Left ventricle myocardium inferior (tissue), 1 donor: ENCODE measurements at places on chromosomes 4 and X.

DNA sequence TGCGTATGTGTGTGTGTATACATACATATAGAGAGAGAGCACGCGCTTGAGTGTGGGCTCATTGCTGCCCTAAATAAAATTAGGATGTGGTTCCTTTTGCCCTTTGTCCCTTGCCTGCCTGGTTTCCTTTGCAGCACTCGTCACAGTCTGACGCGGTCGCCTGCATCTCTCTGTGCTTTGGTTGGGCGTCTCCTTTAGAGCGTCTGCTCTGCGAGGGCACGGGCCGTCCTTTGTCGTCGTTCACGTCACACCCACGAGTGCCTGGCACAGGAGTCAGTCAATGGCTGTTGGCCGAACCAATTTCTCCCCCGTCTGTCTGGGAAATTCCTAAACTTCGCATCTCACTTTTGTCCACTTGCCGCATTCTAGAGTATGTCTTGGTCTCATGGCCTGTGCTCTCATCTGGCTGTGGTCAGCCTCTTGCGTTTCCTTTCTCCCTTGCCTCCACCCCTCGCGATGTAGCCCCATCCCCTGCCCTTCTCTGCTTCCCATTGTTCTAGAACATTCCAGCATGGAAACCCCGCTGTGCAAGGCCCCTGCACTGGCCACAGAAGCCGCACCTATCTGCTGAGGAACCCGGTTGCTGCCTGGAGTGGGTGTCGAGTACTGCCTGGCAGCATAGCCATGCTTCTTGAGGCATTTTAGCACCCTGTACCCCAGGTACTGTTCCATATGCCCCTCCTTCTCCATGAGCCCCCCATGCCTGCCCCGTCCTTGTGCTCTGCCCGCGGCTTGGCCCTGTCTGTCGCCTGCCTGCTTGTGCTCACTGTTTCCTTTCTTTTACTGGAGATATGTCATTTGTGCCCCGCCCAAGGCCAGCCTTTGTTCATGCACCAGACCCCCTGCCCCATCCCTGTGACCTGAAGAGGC is 8.0 kb downstream of the MAEA start:
- no peak for DNase-seq

DNA sequence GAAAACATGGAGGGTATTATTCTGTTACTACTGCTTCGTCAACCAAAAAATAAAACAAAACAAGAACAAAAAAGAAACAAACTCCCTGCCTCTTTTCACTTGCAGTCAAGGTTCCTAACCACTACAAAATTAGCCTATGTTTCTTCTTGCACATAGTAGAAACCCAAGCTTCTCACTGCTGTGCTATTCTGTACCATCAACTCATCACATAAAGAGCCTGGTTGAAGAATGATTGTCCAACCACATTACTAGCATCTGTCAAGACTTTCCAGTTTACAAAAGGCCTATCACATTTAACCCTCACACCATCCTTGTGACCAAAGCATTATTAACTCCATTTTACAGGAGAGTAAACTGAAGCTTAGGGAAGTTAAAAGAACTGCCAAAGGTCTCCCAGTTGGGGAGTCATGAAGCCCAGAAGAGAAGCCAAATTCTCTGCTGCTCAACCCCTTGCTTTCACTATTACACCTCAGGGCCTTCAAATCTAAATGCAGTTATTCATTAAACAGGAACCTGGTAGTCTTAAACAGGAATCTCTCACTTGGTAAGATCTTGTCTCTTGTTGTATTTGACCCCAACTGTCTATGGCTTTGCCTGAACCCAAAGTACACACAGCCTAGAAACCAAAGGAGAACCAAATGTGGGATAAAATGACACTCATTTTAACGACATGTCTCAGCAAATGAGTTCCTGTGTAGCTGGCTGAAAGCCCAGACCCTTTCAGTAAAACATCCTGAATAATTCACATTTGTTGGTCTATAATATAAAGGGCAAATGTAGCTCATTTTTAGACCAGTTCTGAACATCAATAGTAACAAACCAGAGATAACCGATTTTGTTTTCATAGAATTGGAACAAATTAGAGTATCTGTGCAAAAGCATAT is 8.6 kb downstream of the F9 start:
- DNase-seq, result no peak

DNA sequence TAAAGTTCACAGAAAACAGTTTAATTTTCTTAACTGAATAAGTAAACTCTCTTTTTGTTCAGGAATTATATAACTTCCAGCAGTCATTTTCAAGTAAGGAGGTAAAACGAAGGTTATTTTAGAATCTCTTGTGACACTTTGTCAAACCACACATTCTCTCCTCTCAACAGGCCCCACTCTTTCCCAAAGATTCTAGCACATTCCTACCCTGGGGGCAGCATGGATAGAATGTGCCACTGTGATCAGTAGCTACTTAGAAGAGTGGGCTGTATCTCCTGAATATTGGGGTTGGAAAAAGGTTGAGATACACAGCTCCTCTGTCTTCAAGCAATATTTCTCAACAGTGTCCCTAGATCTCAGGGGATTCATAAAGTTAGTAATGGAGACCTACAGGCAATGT is 157.6 kb downstream of the EMCN start:
- no peak for DNase-seq

GRCh38 chrX:153641627-153642026 is 5.4 kb upstream of the DUSP9 start:
- DNase-seq, result no peak

GRCh38 chr4:176746846-176747245 is 45.9 kb downstream of the VEGFC start:
- DNase-seq, result no peak

- no peak for DNase-seq
These were observed 28.9 kb downstream of the PDK3 start for GRCh38 chrX:24493740-24494581.

GRCh38 chrX:7143941-7144525 is 3.5 kb upstream of the STS start:
- no peak for DNase-seq

GRCh38 chr4:175946472-175947116 is 119.0 kb upstream of the WDR17 start:
- no peak for DNase-seq

DNA sequence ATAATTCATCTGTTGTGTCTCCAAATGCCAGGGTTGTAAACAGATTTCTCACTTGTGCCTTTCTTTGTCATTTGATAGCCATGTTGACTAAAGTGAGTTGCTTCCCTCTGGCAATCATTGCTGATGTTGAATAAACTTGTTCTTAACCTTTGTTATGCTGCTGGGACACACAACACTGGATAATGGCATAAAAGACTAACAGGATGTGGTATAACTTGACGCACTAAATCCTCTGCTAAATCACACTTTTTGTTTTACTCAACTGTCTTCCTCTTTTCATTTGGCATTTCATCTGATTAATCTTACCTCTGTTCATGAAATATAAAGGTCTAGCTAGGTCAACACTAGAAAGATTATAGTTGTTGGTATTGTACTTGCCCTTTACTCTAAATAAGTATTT is 17.6 kb upstream of the CXCL5 start:
- no peak for DNase-seq

GRCh38 chrX:54825716-54826438 is 18.3 kb downstream of the MAGED2 start:
- no peak for DNase-seq

DNA sequence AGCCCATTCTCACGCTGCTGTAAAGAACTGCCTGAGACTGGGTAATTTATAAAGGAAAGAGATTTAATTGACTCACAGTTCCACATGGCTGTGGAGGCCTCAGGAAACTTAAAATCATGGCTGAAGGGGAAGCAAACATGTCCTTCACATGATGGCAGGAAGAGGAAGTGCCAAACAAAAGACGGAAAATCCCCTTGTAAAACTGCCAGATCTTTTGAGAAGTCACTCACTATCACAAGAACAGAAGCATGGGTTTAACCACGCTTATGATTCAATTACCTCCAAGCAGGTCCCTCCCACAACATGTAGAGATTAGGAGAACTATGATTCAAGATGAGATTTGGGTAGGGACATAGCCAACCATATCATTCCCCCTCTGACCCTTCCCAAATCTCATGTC is 335.5 kb downstream of the IL15 start:
- no peak for DNase-seq

DNA sequence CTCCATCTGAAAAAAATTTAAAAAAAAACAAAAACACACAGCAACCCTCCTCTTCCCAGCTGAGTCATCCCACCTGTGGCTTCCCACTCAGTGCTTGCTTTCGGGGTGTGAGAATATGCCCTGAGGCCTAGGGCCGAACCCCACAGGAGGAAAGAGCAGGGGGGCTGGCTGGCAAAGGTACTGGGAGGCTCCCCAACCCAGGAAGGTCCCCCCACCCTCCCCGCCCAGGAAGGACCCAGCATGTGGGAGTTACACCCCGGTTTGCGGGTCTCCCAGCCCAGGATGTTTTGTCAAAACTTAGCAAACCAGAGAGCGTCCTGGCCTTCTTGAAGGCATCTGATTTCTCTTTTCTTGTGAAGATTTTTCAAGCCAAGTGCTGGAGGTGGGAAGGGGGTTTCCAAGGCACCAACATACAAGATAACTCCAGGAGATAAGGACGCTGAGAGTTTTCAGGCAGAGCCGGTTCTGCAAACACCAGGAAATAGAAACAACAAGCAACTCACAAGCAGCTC is 25.7 kb upstream of the CSF2RA start:
- no peak for DNase-seq

- no peak for DNase-seq
These were observed 19.1 kb downstream of the BCOR start for GRCh38 chrX:40078489-40079227.

GRCh38 chrX:107442914-107443527 is 6.4 kb upstream of the FRMPD3 start:
- DNase-seq, result no peak

GRCh38 chr4:77676842-77677241 is 71.2 kb downstream of the CXCL13 start:
- no peak for DNase-seq

- DNase-seq, result no peak
These were observed 12.5 kb downstream of the TRAPPC2 start for GRCh38 chrX:13721819-13722519.

DNA sequence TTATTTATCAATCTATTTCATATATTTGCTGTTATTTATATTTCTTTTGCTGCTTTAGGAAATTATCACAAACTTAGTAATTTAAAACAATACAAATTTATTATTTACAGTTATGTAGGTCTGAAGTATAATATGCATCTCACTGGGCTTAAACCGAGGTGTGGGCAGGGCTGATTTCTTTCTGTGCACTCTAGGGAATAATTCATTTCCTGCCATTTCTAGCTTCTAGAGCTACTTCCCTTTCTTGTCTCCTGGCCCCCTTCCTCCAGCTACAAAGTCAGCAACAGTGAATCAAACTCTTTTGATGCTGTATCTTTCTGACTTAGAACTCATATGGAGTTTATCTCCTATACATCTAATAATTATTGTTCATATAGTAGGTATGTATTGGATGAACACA is 303.5 kb upstream of the ARSJ start:
- no peak for DNase-seq

DNA sequence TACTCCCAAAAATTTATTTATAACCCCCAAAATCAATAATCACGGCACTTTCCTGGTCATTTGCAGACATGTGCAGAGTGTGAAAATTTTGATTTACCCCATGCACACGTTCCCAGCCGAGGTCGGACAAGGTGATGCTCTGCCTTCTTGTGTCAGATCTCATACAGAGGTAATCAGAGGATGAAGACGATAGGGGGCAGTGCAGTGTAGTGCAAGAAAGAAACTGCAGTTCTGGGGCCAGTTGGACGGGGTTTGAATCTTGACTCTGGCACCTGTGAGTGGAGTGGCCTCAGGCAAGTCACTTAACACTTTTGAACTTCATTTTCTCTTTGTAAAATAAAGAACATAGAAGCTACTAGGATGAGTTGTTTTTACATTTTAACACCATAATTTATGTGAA is 88.4 kb downstream of the FRMPD3 start:
- no peak for DNase-seq

- DNase-seq, result no peak
These were observed 163.6 kb downstream of the SPRY1 start for GRCh38 chr4:123559955-123560871.

DNA sequence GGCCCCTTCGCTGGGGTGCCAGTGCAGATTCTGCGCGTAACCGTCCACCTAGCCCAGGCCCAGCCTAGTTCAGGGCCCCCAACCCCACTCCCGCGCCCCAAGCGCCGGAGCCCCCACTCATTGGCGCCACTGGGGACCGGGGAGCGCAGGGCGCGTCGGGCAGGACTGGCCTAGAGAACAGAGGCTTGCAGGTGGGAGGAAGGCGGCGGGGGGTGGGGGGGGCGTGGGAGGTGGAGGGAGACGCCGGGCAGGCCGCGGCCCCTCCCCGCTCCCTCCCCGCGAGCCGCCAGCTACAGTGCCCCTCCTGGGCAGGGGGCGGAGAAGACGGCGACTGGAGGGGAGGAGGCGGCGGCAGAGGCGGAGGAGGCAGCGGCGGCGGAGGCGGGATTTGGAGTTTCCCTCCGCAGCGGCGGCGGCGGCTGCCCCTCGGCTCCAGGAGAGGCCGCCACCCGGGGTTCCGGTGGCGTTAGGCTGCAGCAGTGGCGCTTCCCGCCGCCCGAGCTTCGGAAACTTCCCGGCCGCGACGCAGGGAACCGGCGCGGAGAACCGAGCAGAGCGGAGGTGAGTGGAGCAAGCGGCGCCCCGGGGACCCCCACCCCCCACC is 4.8 kb upstream of the DUSP9 start:
- no peak for DNase-seq
